Fibroblast of skin of back (primary cell): ENCODE measurements at places on chromosomes 5 and 9.

DNA sequence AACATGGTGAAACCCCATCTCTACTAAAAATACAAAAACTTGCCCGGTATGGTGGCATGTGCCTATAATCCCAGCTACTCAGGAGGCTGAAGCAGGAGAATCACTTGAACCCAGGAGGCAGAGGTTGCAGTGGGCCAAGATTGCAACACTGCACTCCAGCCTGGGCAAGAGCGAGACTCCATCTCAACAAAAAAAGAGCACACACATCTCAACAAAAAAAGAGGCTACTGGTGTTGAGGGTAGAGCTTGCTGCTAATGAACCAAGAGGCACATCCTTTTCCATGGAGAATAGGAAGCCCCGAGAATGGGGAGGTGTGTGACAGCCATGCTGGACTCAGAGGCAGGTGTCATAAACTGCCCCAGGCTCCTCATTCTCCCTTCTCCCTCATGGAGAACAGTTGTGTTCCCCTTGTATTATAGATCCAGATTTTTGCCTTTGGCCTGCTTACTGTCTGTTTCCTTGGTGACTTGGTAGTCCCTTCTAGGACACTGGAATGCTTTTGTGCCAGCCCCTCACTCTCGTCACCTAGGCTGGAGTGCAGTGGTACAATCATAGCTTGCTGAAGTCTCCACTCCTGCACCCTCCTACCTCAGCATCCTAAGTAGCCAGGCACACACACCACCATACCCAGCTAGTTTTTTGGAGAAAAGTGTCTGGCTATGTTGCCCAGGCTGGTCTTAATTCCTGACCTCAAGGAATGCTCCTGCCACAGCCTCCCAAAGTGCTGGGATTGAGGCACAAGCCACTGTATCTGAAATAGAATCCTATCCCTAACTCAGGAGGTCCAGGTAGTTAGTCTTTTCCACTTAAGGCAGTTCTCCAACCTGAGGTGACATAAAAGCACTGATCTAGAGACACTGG, 5.1 kb downstream of the RPL12 start:
- no peak for DNase-seq

DNA sequence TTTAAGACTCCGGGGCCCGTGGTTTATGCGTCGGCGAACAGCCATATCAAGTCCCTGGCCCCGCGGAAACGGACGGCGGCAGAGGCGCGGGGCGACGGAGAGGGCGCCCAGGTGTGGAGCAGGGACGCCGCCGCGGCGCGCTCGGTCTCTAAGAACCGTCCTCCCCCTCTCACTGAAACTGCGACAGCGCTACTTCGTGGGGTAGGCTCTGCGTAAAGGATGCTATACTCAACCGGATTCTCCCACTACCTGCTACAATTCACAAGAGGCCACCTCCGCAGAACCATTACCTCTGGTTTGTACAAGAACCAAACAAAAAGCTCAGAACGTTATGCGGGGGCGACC, 404 bp downstream of the MRNIP start:
- peak; percentile 27 for DNase-seq

DNA sequence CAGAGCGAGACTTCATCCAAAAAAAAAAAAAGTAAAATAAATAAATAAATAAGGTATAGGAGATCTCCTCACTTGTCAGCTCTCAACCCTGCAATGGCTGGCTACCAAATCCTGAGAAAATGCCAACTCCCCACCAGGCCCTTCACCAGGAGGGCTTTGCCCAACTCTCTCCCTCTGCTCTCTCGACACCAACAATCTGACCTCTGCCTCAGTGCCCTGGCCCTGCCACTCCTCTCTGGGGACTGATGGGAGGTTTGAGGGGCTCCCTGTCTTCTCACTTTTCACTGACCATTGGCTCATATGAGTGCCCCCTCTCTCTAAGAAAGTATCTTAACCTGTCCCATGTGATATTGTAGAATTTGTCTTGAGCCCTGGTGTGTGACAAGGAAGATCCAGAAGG, 52.6 kb upstream of the SH3PXD2B start:
- DNase-seq = no peak

GRCh38 chr9:91207729-91208418, 153.8 kb downstream of the AUH start:
- peak; percentile 65 for DNase-seq

- DNase-seq = no peak
Measured at GRCh38 chr5:21615195-21615765, 1237.9 kb downstream of the CDH12 start.

DNA sequence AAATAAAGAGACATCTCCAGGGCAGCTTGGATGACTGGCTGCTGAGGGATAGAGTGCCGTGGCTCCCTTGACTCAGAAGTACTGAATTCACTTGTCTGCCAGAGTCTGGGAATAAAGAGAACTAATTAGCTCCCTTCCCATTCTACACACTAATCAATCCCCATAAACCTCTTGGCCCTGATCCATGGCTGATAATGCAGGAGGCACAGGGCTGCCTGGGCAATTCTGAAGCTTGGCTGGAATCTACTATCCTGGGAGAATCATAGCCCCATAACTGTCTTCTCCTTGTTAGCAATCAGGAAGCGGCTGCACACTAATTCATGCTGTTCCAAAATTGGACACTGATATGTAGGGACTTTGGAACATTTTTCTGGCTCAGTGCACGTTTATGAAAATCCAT, 197.7 kb downstream of the PTTG1 start:
- DNase-seq = no peak

GRCh38 chr9:34377404-34377746, 677 bp upstream of the MYORG start:
- no peak for DNase-seq

GRCh38 chr5:73434461-73434860, 14.1 kb downstream of the FOXD1 start:
- DNase-seq = no peak

GRCh38 chr5:32264957-32265572, 47.7 kb downstream of the MTMR12 start:
- no peak for DNase-seq

DNA sequence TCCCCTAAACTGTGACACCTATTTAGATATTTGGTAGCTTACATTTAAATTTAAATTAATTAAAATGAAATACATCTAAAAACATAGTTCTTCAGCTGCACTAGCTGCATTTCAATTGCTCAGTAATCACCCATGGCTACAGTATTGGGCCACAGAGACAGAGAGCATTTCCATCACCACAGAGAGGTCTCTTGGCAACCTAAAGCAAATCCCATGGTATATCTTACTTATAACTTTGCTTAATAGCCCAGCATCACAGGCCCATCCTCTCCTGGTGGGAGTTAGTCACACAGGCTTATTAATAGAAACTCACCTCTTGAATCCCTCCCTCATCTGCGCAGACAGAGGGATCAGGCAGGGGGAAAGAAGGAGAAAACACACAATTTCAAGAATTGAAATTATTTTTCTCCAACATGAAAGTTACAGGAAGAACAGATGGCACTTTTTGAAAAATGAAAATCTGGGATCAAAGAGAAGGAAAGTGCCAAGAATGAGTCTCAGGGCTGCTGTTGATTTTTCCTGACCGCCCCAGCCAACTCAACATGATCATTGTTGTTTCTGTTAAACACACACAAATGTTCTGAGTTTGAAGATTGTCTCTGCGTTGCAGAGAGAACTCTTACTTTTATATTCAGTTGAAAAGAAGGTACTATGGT, 144.6 kb downstream of the CMYA5 start:
- no peak for DNase-seq

GRCh38 chr9:86978413-86978812, 31.1 kb upstream of the GAS1 start:
- DNase-seq = peak; percentile 67

GRCh38 chr5:19874811-19875210, 113.2 kb downstream of the CDH18 start:
- DNase-seq = no peak

DNA sequence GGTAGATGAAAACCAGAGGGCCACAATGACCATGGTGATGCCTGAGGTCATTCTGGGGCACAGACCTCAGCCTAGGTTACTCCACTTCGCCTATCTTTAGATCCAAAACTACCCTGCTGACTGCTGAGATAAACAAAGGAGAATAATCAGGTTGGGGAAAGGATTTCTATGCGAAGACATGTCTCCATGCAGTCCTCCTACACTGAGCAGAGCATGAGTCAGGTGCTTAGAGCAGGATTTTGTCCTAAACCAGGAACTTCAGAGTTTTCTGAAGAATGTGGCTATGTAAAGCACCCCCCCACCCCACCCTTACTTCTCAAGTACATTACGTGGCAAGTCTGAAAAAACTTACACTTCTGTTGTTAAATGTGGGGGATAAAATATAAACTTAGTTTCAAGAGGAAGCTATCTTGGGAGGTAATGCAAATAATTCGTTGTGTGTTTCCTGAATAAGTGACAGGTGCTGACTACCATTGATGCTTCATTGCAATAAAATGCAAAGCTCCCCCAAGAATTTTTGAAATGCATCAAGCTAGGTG, 19.4 kb downstream of the PDCD1LG2 start:
- DNase-seq = no peak
